ENCODE measurements at places on chromosomes 11 and 22. TPM values are rescaled to one million over a fixed set of nuclear protein-coding genes. Genes with fewer than 3 reads are reported as not detected.

DNA sequence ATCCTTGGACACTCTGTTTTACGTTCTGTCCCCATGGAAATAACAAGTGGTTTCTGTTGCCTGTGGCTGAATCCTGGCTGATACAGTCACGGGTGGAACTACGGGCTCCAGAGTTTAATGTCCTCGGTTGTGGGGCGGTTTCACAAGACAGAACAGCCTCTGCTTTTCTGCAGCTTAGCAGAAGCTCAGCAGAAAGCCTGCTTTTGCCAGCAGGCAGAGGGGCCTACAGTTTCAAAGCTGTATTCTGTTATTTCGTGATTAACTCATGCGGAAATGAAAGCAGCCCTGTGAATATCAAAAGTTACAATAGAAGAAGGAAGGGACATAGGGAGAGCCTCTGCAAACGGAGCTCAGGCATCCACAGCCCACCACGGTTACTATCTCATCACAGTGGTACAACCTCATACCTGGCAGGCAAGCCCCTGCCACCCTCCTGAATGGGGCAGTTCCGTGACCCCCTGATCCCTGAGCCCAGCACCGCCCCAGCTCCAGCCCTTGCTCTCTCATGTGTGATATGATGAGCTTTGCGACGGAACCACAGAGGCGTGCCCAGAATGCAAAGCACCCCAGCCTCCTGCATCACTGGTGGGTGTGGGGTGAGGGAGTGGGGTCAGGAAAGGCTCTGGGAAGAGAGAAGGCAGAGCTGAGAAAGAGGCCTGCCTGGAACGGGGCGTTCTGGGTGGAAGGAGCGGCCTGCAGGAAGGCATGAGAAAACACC, 360.6 kb downstream of the BRD1 start:
- DNase-seq: no peak

- no peak for DNase-seq
These were observed 37.2 kb upstream of the MOB2 start for GRCh38 chr11:1523779-1524178.

- no peak for DNase-seq
These were observed 15.5 kb upstream of the TSPAN18 start for GRCh38 chr11:44711113-44711786.

- DNase-seq: no peak
These were observed 18.6 kb downstream of the LSP1 start for GRCh38 chr11:1871531-1871930.

Gene ACR
- not detected for total RNA-seq

GRCh38 chr11:7444091-7444981, 41.0 kb upstream of the OLFML1 start:
- no peak for DNase-seq

DNA sequence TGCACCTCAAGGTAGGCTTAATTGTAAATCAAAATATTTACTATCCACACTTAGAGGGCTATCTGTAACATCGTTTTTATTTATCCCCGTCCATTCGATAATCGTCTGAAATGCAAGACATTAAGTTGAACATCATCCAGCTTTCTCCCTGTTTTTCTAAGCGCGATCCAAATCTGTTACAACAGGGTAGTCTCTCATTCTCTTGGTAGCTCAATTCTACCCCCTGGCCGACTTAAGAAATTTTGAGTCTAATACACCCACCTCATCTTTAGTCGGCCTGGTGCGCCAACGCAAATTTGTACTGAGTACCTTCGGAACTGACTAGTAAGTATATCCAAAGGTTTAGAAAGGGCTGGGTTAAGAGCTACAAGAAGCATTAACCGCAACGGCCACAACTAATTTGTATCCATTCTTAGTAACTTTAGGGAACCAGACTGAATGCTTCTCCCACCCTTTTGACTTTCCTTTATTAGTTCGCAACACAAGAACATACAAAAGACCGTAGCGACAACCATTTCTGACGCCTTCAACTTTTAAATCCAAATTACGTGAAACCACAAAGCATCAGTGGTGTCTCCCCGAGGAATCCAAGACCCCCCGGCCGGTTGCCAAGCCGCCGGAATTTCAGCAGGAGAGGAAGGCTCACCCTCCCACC, 1.0 kb upstream of the ZNF143 start:
- DNase-seq: peak; percentile 53

DNA sequence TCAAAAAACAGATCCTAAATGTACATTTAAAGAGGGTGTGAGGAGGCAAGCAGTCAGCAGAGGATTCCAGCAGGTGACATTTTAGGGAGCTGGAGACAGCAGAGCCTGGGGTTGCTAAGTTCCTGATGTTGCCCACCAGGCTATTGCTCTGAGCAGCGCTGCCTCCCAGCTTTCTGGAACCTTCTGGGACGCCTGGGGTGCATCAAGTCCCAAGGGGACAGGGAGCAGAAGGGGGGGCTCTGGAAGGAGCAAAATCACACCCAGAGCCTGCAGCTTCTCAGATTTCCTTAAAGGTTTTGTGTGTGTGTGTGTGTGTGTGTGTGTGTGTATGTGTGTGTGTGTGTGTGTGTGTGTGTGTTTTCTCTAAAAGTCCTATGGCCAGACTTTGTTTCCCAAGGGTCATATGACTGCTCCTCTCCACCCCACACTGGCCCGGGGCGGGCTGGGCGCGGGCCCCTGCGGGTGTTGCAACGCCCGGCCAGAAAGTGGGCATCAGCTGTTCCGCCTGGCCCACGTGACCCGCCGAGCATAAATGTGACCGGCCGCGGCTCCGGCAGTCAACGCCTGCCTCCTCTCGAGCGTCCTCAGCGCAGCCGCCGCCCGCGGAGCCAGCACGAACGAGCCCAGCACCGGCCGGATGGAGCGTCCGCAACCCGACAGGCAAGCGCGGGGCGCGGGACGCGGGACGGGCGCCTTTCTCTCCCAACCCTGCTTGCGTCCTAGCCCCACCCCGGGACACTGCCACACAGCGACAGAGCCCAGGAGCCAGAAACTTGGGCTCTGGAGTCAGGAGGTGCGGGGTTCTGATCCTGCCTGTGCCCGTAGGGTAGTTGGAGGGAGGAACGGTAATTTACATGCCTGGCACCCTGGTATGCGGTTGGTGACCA, at the start of gene HMOX1:
Gene HMOX1 (plus strand): TSS at position 560 of the 887 bp plus-strand sequence. CDS start 78 bp downstream, at position 638.
- DNase-seq: peak; percentile 90

DNA sequence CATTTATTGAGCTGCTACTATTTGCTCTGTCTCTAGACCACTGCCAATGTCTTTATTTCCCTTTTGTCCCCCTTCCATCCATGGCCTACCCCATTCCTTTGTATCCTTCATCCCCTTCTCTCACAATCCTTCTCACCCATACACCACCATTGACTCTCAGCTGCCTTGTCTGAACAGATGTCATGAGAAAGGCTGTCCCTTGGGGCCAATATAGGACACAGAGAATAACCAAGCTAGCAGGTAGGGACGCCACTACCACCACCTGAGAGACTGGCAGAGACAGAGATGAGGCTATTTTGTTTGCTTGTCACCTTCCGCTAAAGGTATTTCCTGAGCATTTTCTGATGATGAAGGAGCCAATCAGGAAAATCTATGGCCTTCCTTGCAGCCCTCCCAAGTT, 138.9 kb downstream of the CD44 start:
- no peak for DNase-seq

DNA sequence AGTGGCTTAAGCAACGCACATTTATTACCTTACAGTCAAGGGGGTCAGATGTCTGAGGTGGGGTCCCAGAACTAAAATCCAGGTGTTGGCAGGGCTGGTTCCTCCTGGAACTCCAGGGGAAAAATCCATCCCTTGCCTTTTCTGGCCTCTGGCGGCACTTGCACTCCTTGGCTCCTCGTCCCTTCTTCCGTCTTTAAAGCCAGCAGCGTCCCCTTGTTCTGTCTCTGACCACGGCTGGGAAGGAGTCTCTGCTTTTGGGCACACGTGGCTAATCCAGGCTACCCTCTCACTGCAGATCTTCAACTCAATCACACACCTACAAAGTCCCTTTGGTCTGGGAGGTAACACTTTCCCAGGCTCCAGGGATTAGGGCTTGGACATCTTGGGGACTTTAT, 73.5 kb upstream of the WNT7B start:
- no peak for DNase-seq

DNA sequence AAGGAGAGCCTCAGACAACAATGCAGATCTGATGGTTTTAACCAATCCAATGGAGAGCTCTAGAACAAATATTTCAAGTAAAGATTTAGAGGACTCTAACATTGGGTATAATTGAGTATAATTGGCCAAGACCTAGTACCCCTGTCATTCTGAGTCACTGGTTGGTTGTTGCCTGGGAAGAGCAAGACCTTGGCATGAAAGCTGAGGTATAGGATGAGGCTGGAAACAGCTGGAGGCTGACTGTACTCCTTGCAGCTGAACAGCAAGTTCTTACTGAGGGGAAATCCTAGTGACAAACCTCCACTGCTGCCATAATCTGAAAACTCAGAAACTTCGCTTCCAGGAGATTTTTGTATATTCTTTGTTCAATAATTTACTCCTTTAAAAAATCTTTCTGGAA, 54.3 kb upstream of the MUC15 start:
- peak; percentile 16 for DNase-seq

- DNase-seq: peak; percentile 36
These were observed at the start of gene PHLDA2 for GRCh38 chr11:2928605-2929530. TSS of gene PHLDA2 (minus strand) at chr11:2929420. CDS start at chr11:2929364, 56 bp downstream.

- DNase-seq: peak; percentile 21
These were observed 11.9 kb downstream of the CRTAM start for GRCh38 chr11:122850076-122850631.

Gene P2RY6
- 0.17 TPM for total RNA-seq

DNA sequence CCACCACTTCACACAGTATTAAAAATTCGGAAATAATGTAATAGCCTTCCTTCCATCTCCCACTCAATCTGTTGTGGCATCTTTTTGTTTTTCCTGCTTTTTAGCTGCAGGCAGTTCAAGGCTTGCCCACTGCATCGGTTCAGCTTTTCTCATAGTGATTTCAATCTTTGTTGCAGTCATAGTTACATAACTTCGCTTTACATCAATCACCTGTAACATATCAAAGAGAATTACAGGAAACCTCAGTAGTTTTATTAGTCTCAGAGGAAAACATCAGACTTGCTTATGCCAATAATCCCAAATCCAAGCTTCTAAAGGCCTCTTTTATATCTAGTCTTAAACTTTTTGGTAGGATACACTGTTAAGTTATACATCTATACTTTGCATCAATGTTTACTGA, 20.5 kb downstream of the CHORDC1 start:
- DNase-seq: no peak

Gene SPI1
- not detected for total RNA-seq

GRCh38 chr11:62223095-62223494, 14.6 kb downstream of the SCGB2A1 start:
- peak; percentile 16 for DNase-seq

GRCh38 chr11:106172386-106172991, 95.0 kb downstream of the AASDHPPT start:
- DNase-seq: peak; percentile 9

DNA sequence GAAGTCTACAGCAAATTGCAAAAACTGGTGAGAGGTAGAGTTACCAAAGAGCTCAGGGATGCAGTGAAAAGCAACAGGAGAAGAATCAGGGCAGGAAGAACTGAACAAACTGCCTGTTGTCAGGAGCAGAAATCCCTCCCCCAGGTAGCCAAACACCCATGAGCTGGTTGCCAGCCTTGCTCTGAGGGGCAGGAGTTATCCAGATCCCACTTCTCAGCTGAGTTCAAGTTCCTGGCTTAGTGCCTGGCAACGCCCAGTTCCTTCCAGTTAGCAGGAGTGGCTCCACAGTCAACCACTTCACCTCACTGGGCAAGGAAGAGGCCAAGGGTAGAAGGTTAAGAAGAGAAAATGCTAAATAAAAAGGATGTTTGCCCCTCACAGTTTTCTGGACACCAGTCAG, 1.9 kb upstream of the MPZL2 start:
- no peak for DNase-seq

GRCh38 chr11:105219269-105219668, 79.7 kb upstream of the CARD18 start:
- DNase-seq: no peak

DNA sequence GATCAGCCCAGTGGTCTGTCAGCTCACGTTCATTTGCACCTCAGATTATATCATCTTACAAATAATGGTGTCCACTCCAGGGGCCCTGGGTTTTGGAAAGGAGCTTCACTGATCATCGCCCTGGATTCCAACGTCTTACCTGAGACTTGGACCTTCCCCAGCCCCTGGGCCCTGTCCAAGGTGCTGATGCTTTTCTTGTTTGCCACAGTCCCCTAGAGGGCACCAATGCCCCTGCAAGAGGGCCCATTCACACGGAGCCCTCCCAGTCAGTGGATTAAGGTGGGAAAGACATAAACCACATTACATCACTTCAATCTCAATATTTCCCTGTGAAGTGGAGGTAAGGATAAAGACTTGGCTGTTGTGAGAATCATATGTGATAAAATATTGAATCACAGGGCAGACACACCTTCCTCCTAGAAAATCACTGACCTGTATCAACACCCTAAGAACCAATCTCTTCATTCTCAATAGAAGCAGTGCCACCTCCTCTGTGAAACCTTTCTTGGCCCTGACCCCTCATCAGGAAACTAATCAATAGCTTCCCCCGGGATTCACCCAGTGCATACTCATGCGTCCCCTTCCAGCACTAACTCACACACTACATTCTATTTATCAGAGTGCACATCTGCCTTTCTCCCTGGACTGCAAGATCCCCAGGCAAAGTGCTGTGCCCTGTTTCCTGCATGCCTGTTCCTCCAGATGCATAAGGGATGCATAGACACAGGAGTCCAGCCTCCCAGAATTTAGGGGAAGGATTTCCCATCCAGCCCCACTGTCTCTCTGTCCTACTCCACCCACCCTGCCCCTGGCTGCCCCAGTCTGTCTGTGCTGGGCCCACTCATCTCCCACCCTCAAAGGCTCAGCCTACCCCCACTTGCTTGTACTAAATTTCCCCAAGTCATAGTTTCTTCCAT, 167.0 kb downstream of the BUD13 start:
- DNase-seq: peak; percentile 9

DNA sequence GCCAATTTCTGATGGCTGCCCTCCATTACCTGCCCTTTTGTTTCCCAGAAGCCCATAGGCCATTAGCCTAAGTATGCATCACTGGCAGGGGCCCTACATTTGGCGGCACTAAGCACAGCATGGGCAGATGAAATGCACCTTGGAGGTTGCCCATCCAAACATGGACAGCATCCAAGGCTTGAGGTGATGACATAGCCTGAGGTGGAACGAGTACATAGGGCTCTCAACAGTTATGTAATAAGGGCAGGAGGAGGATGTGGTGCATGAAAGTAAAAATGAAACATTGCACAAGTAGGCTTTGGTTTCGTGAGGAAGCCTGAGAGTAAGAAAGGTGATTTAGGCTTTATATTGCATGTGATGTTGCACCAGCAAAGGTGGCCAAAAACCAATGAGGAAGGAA, 148.1 kb downstream of the FAM76B start:
- no peak for DNase-seq

GRCh38 chr11:12862696-12863469, 146.2 kb upstream of the RASSF10 start:
- peak; percentile 81 for DNase-seq
